ENCODE measurements at places on chromosomes 5 and 9. TPM values are rescaled to one million over a fixed set of nuclear protein-coding genes. Genes with fewer than 3 reads are reported as not detected.
A peak's percentile ranks its signal among the peaks of the same experiment; 100 is the strongest.

GRCh38 chr9:15277400-15278090, 29.5 kb downstream of the TTC39B start:
- no peak for DNase-seq

GRCh38 chr5:60210810-60211209, 317.3 kb upstream of the PDE4D start:
- DNase-seq = no peak

DNA sequence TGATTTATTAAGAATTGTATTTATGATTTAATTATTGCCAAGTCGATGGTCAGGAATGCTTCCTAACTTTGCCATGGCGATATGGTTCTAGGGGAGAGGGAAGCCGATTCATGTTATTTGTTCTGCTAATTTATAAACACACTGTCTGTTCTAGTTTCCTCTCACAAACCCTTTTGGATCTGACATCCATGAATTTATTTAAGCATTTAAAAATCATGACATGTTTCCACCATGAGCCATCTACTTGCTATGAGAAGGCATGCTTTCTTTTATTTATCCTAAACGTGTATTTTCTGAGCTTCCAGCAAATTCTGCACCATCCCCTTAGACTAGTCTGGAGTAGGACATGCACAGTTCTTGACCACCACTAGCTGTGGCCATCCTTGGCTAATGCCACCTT, 136.6 kb upstream of the STC2 start:
- DNase-seq = no peak

GRCh38 chr9:136374183-136374575, 710 bp upstream of the CARD9 start:
- DNase-seq = no peak

GRCh38 chr5:116487045-116487444, 87.6 kb downstream of the SEMA6A start:
- no peak for DNase-seq

DNA sequence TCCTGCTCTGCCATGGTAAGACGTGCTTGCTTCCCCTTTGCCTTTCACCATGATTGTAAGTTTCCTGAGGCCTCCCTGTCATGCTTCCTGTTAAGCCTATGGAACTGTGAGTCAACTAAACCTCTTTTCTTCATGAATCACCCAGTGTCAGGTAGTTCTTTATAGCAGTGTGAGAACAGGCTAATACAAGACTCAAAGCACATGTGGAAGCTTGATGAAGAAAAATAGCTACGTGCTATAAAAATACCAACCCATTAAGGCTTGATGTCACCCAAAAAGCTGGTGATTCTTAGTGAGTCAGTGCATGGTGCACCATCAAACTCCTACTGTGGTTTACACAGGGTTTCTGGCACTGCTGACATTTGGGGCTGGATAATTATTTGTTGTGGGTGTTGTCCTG, 332.2 kb downstream of the TMEM167A start:
- no peak for DNase-seq

GRCh38 chr5:5813441-5813840, 391.0 kb downstream of the ICE1 start:
- no peak for DNase-seq

GRCh38 chr5:67051164-67051563, 145.4 kb downstream of the CD180 start:
- no peak for DNase-seq

GRCh38 chr5:150624334-150625163, 15.9 kb upstream of the SYNPO start:
- peak; percentile 20 for DNase-seq

DNA sequence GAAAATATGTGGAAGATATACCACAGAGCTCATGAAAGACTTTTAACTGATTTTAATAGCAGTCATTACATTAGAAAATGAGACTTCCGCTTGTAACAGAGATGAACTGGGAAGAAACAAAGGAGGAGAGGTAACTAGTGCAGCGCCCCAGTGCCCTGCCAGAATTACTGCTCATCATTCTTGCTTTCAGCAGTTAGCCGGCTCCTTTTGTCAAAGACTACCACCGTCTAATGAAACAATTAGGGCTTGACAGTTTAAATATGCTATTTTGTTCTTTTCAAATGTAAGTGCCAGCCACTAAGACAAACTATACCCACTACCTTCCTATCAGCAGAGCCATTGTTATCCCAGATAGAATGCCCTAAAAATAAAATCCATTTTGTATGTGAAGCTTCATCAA, 328.4 kb downstream of the EFNA5 start:
- no peak for DNase-seq

GRCh38 chr9:136700959-136701667, 11.3 kb upstream of the DIPK1B start:
- peak; percentile 69 for DNase-seq

GRCh38 chr5:35091704-35092103, 44.0 kb upstream of the AGXT2 start:
- no peak for DNase-seq

Gene FBN2
- total RNA-seq = not detected

Gene NTRK2
- 2.3 TPM for total RNA-seq

Gene GABRA1
- not detected for total RNA-seq

Gene PKD2L2
- 0.30 TPM for total RNA-seq

Gene GRXCR2
- not detected for total RNA-seq

Gene SLC36A2
- not detected for total RNA-seq

Gene IL31RA
- 0.28 TPM for total RNA-seq

All from activated CD4-positive, alpha-beta memory T cell treated with anti-CD3 and anti-CD28 coated beads, Interleukin-2, amount 10 ng/mL, durations not matched to agents 7 days and 5 days (primary cell).